RKO (cell line): ENCODE measurements at places on chromosomes 5 and 9.

DNA sequence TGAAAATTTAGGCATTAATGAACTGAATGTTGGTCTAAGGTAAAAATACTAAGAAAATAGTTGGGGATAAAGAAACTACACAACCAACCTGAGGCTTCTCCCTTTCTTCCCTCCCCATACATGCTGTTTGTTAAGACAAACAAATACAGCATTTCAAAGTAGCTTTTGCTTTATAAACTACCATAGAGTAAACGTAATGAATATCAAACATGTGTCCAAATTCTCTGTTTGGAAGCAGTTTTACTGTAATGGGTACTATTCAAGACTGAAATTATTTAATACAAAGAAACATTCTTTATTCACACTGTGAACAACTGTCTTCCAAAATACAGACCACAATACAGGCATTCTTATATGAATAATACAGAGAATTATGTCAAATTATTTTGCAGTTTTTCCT is 52.0 kb downstream of the SLC44A1 start:
- no peak for DNase-seq

DNA sequence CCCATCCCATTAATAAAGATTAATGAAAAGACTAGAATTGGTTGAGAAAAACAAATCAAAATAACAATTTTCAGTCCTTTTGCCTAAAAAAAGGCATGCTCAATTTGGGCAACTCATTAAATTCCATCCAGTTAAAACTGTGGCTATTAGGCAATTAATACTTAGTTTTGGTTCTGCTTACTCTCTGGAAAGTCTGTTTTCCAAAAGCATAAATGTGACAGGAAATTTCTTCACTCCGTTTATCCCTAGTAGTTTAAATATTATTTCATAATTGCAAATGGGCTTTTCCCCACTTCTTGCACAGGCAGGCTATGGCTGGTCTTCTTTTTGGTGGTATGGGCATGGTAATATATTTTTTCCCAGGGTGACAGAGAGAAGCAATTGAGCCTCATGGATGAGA is 373.3 kb upstream of the KLF4 start:
- no peak for DNase-seq

DNA sequence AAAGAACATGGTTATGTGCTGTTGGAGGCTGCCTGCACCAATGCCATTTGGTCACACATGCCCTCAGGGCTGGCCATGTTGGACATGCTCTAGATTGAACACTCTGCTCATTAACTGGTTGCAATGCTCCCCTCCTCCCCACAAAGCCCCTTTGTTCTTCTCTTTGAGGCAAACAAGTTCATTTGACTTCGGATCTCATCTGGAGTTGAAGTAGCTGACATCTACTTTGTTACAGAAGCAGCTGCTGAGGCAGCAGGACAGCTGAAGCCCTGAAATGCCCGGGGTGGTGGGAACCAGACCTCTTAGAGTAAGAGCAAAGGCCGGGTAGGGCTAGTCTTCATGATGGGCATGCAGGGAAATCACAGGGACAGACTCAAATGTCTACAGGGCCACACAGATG is 123.5 kb downstream of the APBA1 start:
- no peak for DNase-seq

DNA sequence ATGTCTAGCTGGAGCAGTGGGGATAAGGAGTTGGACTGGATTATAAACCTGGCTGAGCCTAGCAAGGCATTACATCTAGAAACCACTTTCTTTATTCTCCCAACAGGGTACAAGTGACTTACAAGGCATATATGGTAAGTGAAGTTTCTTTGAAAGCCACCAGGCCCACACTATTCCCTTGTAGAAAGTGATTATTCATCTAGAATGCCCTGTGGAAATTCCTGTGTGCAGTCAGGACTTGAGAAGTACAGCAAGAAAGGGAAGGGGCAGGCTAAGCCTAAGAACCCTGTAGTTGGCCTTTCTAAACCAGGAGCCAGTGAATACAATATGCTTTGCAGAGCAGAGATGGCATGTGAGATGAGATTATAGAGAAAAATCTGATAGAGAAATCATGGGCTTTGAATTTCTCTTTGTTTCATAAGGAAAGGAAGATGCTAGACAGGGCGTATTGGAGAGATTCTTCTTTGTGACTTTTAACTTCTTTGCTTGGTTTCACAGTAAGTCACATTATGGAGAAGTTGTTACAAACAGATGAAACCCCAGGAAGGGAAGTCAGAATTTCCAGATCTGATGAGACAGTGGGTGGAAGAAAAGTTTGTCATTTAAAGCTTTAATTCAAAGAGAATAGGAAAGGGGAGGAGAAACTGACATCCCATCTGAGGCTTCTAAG is 321.7 kb downstream of the NDUFS4 start:
- no peak for DNase-seq

DNA sequence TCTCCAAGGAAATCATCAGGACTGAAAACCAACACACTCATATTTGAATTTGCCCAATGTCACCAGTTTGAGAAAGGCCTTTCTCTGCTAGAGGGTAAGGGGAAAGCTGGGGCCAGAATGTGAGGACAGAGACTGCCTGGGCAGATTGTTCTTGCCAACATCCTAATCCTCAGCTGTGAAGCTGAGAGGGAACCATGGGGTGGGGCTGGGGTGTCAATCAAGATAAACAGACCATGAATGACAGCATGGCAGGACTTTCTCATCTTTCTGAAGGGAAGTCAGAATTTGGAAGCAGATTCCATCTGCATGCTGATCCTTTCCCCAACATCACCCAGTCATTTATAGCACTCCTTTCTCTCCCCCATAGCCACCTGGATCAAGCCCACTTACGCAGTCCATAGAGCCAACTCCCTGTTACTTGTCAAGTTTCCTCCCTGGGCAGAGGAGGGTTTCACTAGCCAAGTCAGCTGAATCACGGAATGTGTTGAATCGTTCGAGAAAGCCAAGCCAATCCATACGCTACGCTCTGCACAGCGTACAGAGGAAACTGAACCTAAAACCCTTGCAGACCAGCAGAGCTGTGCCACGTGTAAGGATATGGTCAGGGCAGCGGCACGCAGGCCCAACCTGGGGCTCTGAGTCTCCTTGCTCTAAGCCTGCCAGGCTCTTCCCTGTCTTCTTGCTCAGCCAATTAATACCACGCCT is 14.9 kb downstream of the GLDC start:
- no peak for DNase-seq

- DNase-seq, result no peak
Observed at GRCh38 chr5:16886366-16886736, 49.7 kb downstream of the MYO10 start.

- DNase-seq, result no peak
Observed at GRCh38 chr5:134523543-134524271, 1.8 kb upstream of the JADE2 start.

- DNase-seq, result no peak
Observed at GRCh38 chr5:6090079-6090654, 288.2 kb downstream of the MED10 start.

GRCh38 chr5:115430374-115430773 is 114.2 kb downstream of the FEM1C start:
- no peak for DNase-seq

- no peak for DNase-seq
Observed at GRCh38 chr5:36662291-36662851, 56.0 kb downstream of the SLC1A3 start.

DNA sequence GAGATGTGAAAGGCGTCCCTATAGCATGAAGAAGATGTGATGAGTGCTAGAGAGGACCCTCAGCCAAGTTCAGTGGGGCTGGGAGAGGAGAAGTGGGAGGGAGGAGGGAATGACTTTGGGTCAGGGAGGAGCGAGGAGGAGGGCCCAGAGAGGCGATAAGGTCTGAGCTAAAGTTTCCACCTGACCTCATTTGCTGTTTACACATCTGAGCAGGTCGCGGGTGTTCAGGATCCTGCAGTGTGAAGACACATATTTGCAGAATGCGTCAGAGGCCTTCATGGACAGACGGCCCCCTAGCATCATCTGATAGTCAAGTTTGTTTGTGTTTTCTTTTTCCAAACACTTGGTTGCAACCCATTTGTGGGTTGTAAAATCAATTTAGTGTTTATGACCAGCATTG is 18.9 kb upstream of the IGFBPL1 start:
- DNase-seq, result no peak

- DNase-seq, result no peak
Observed at GRCh38 chr9:76732341-76732958, 31.8 kb upstream of the PCA3 start.

DNA sequence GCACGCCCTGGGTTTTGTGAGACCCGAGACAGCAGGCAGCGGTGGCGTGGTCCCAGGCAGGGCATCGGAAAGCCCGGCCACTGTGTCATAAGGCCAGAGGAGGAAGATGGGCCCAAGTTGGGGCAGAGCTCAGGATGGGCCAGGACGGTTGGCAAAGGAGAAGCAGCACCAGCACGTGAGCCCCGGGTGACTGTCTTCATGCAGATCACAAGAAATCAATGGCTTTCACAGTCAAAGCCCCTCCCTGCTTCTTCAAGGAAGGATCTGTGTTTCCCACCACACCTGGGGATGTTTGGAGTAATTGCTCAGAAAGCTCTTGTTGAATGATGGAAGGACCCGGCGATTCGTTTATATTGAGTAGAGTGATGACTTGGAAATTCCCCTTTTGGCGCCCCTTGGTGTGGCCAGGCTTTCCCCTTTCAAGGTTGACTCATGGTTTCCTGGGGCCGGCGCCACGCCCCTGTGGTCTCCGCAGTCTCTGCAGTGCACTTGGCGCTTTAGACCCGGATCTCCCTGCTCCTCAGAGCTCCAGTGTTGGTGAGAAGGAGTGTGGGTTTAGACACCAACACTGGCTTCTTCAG is 52.1 kb downstream of the IL31RA start:
- no peak for DNase-seq

- DNase-seq, result no peak
Observed at GRCh38 chr9:23543419-23543818, 282.6 kb downstream of the ELAVL2 start.

DNA sequence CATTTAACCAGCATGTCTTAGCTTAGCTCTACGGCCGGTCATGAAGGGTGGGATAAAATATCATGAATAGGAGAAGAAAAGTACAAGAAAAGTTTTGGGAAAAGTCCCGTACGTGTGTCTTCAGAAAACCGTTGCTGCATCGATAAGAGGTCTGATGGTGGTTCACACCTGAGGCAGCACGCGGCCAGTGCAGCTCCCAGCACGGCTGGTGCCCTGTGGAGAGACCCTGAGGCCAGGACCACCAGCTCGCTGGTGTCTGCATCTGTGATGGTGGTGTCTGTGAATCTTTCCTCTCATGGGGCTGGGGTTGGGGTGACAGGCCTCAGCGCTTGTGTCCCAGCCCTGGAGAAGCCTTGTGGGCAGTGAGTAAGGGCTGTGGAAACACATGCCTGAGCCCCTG is 148.9 kb upstream of the IRX4 start:
- DNase-seq, result no peak

- no peak for DNase-seq
Observed at GRCh38 chr9:70805949-70806348, 315.5 kb downstream of the TRPM3 start.

DNA sequence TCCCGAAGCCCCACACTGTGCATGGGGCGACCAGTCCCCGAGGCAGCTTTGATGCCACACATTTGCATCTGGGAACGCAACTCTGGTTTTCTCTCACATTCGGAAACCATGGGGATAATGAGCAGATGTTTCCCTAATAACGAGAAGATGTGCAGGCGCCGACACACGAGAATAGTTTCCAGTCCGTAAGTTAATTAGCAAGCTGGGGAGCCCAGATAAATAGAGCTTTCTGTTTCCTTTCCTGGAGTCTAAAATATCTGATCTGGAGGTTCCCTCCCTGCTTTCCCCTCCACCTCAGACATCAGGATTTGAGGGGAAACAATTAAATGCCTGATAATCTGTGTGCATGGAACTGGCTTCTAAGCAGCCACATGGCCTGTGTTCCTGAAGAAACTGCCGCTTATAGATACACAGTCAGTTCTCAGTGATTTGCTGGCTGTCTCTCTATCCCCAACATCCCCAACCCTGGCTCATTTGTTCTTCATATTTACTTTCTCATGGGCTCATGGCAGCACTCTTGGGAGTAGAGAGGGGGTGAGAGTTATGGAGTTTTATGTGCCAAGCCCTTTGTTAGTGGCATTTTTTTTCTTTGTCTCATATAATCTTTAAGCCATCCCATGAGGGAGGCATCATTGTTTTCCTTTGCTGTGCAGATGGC is 62.8 kb downstream of the PDZD2 start:
- DNase-seq, result no peak

DNA sequence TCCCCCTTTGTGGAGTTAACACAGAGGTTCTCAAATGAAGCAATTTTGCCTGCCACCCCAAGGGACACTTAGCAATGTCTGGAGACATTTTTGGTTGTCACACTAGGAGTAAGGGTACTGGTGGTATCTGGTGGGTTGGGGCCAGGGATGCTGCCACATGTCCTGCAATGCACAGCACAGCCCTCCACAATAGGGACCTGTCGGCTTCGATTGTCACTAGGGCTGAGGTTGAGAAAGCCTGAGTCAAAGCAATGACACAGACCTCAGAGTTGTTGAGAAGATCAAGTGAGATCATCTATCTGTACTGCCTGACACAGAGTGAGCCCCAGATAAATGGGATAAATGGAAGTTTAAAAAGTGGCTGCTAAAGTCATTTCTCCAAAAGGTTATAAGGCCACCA is 249.2 kb upstream of the KLF4 start:
- peak; percentile 37 for DNase-seq

GRCh38 chr9:6197330-6197729 is 18.3 kb upstream of the IL33 start:
- no peak for DNase-seq

DNA sequence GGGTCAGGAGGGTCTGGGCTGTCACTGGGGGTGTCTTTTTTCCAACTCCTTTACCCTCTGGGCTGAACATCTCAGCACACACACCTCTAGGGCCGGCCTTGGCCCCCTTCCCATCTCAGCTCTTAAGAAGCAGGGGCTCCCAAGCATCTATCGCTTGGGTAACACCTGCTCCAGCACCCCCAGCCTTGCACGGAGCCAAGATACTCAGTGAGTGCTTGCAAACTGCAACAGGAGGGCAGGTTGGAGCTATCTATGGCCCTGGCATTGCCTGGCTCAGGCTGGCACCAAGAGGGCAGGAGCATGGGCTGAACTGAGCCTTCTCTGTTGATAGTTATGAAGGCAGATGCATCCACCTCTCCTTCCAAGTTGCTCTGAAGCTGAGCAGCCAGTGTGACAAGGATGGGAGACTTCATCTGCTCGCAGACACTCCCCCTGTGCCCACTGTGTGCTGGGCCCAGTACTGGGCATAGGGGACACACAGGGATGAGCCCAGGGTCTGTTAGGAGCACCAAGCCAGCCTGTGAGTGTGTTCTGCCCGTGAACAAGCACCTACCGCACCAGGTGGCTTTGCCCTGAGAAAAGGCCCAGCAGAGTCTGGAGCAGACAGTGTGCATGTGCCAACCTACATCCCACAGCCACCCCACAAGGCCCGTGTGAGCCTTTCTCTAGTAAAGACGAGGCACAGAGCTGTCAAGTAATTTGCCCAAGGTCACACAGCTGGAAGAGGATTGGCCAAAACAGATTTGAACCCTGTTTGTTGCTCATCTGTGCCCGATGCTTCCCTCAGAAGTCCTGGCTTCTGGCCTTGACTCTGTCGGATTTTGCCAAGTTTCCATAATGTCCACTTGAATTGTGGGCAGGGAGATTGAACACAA is 58.2 kb downstream of the PHF2 start:
- DNase-seq, result no peak

GRCh38 chr5:98769210-98769958 is 4.1 kb upstream of the RGMB start:
- peak; percentile 90 for DNase-seq
